ENCODE measurements at places on chromosomes 5 and 9.

GRCh38 chr9:17528859-17529258, 50.0 kb upstream of the SH3GL2 start:
- DNase-seq, result no peak

- DNase-seq, result no peak
Observed at GRCh38 chr5:62289813-62290212, 16.2 kb upstream of the KIF2A start.

DNA sequence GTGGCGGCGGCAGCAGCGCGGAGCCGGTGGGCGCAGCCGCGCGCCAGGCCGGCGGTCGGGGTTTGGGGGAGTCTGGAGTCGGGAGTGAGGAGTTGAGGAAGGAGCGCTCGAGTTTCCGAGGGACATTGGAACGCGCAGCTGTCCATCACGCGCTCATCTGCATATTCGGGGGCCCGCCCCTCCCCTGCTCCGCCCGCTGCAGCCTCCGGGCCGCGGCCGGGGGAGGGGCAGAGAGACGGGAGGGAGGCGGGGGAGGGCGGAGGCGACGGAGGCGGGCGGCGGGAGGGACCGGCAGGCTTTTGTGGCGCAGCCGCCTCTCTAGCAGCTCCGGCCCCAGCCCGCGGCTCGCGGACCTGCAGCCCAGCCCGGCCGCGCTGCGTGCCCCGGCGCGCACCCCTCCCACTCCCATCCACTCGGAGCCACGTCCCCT, at the start of gene IRX2:
IRX2 (minus strand) TSS at position 86 of the 430 bp plus-strand sequence. CDS start 264 bp downstream, outside the sequence.
- peak; percentile 51 for DNase-seq

- DNase-seq, result no peak
Observed at GRCh38 chr5:14996997-14997396, 125.4 kb upstream of the ANKH start.

GRCh38 chr5:22050931-22051330, 802.2 kb downstream of the CDH12 start:
- DNase-seq, result no peak

DNA sequence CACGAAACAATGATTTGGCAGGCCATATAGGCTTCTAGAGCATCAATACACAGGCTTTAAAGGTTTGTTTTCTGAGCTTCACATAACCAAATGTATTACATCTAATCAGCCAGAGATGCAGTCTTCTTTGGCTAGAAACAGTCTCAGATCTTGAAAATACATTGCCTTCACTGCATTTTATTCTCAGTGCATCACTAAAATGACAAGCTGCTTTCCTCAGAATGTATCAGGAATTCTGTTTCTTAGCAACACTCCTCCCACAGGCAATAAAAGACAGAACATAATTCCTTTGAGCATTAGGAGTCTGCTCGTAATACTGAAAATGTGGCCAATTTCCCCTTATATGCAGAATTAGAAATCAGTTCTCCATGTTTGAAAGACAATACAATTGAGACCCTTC, 36.9 kb downstream of the FEM1C start:
- peak; percentile 26 for DNase-seq

DNA sequence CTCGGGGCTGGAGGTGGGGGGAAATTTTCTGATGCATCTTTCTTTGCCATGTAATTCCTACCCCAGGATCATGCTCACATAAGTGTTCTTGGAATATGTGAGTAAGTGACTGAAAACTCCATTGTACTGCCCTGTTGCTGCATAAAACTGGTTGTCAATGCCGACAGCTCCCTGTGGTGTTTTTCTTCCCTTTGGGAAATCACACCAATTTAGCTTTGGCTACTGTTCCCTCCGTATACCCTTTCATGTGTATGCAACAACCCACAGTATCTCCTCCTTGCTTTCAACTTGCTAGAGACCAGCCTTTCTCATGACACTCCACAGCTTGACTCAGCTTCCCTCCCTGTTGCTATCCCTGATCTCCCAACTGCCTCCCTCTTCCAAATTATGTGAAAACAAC, 240.6 kb downstream of the TRIM32 start:
- no peak for DNase-seq

DNA sequence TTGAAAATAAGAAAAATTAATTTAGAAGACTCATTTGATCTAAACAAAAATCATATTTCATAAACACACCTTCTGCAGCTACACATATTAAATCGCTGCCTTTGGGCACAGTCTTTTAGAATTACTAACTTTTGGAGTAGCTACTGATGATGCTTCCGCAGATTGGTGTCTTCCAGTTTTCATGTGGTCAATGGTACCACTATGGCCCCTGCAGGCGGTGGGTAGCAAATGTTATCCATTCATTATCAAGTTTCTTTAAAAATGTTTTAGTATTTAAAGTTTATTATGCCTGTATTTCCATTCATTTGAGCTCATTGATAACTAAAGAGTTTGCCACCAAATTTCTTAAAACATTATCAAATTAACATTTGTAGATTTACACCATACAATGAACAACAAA, 122.9 kb upstream of the GRAMD2B start:
- DNase-seq, result no peak

GRCh38 chr5:84634256-84634655, 249.6 kb upstream of the EDIL3 start:
- DNase-seq, result no peak

GRCh38 chr5:140260089-140260656, 42.7 kb downstream of the PFDN1 start:
- DNase-seq, result no peak

GRCh38 chr5:102875721-102876123, 120.6 kb downstream of the PAM start:
- no peak for DNase-seq

DNA sequence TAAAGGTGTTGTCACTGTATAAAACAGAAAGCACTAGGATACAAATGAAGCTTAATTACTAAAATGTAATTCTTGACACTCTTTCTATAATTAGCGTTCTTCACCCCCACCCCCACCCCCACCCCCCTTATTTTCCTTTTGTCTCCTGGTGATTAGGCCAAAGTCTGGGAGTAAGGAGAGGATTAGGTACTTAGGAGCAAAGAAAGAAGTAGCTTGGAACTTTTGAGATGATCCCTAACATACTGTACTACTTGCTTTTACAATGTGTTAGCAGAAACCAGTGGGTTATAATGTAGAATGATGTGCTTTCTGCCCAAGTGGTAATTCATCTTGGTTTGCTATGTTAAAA, 43.8 kb downstream of the NDFIP1 start:
- no peak for DNase-seq

DNA sequence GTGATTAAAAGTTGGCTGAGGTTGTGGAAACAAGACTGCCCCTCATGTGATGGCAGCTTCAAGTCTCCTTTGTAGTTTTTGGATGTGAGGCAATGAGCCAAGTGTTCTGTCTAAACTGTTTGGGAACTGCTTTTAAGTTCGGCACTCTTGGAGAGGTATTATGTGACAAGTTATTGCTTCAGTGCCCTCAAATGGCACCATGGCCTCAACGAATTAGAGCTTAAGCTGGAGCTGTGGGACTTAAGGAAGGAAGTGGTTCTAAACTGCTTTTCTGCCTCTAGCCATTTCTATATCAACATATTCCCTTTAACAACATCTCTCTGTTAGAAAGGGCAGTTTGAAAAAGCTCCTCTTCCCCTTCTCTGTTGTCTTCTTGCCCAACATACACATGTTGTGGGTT, 227.7 kb downstream of the RFK start:
- peak; percentile 32 for DNase-seq

DNA sequence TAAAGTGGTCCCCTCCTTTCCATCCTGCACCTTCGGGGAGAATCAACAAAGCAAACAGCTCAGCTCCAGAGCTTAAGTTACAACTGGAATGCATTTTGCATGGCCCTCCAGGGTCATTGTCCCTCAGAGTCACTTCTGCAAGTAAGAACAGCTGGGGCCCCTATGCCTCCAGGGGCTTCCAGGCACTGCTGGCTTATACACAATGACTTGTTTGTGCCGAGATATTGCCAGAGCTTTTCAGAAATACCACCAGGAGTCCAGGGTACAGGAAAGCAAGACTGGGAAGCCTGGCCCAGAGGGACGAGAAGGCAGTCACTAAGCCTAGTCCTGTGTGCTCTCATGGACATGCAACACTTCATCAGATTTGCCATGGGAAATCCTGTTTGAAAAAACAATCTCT, 11.3 kb downstream of the FRMD3 start:
- DNase-seq, result no peak

- no peak for DNase-seq
Observed at GRCh38 chr9:16103620-16104397, 551.0 kb downstream of the CCDC171 start.

- no peak for DNase-seq
Observed at GRCh38 chr9:124019771-124020519, 8.4 kb downstream of the LHX2 start.

GRCh38 chr9:106468431-106468830, 394.5 kb upstream of the ZNF462 start:
- no peak for DNase-seq

GRCh38 chr9:136610426-136610825, 52.3 kb upstream of the EGFL7 start:
- no peak for DNase-seq

DNA sequence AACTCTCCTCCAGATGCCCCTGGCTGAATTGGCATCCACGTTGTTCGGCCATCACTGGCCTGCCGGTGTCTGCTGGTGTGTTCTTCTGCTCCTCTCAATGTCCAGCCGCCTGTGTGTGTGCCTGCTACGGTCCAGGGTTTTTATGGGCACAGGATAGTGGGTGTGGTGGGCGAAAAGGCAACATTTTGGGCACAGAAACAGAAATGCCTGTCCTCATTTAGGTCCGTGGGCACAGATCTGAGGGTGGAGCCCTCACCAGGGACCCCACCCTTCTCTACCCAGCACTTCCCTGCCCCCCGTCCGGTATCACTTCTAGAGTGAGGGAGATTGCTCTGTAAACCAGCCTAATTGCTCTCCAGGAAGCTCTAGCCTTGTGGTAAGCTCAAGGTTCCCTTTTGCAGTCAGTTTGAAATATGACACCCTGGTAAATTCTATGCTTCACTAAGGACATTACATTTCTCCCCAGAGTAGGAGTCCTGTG, 410.1 kb downstream of the MAT2B start:
- peak; percentile 10 for DNase-seq

DNA sequence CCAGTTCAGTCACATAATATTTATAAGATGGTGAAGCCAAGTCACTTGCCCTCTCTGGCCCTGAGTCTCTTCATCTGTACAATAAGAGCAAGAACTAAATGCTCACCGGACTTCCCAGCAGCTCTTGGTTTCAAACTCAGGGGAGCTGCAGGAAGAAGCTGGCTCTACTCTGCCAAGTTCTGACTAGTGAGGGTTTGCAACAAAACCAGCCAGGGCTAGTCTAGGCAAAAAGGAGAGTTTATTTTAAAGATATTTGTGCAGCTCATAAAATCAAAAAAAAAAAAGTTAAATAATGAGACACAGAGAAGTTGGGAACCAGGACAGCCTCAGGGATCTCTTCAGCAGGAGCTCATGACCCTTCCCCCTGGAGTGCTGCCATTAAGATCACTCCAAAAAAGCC, 107.3 kb downstream of the DOCK2 start:
- no peak for DNase-seq

GRCh38 chr9:110157823-110158664, 49.9 kb downstream of the C9orf152 start:
- no peak for DNase-seq

All from right renal cortex interstitium (tissue), 3 donors.